Posterior vena cava (tissue), 2 donors: ENCODE measurements at places on chromosomes 5 and 9.

DNA sequence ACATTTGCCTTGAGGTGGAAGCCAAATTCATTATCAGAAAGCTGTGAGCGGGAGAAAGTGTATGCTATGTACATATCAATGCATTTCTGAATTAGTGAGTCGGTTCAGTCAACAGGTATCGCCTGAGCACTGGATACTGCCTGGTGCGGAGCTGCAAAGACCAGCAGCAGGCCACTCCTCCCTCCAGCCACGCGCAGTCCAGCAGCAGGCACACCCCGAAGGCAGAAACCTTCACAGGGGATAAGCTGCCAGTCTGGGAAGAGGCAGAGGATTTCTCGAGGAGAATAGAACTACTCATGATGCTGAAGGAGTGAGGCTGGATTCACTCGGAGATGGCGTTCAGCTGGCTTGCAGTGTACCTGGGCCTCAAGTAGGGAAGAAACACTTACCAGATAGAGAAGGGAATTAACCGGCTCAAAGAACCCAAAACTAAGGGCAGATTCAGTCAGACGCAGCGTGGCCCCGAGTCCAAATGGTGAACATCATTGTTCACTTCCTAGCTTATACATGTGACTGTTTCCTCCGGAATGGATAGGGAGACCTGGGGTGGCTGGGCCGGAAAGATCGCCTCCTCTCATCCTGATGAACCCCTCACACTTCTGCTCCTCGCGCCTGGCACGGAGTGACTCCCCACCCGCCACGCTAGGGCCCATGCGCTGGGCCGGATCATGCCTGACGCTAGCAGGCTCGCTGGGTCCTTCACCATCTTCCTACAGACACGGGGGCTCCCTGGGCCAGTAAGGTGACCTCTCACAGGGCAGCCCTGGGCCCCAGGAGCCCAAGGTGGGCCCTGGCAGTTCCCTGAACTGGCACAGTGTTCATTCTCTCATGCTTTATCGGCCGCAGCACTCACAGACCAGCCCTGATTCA is 78.1 kb upstream of the SPATA31C2 start:
- no peak for DNase-seq

DNA sequence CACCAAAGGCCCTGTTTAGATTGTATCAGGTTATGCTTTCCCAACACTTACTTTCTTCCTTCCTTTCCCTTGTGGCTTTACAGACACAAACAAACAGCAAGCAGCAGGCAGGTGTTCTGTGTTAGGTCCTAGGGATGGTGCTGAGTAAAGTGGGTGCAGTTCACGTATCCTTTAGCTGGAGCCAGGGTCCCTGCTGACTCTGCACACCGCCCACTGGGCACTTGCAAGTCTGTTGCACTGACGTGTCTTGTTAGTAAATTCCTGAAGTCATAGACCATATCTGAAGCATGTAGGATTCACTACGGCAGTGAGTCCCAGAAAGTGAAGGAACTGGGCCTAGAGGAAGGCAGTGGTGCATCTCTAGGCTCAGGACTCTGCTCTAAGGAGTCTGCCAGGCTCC is 96.5 kb downstream of the DAPK1 start:
- DNase-seq, result no peak

GRCh38 chr5:178476531-178476930 is 113.7 kb downstream of the COL23A1 start:
- DNase-seq, result no peak

DNA sequence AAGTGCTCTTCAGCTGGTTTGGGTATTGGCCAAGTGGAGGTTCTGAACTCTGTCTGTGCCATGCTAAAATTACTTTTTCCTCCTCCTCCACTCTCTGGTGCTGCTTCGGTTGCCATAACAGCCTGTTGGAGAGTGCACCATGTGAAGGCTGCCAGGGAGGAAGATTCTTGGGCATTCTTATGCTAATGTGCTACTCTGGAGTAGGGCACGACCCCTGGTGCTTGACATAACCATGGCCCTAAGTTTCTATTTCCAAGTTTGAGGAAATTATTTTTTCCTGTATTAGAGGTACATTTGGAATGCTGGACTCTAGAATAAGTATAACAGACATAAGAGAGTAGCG is 111.6 kb downstream of the ARHGAP26 start:
- DNase-seq, result no peak

DNA sequence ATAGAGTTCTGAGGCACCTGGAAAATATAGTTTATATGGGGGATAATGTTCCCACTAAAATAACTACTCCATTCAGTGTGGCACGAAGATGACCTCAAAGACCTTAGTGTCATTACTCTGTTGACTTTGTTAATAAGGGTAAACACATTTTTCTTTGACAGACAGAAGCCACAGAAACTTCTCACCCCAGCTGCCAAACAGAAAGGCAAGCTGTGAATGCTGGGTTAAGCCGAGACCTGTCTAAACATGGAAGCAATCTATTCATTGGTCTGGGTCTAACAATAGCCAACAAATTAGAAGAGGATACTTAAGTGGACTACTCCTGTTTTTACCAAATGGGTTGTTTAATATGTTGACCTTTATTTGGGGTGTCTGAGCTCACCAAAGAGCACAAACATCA is 171.4 kb downstream of the TLE1 start:
- DNase-seq, result no peak

DNA sequence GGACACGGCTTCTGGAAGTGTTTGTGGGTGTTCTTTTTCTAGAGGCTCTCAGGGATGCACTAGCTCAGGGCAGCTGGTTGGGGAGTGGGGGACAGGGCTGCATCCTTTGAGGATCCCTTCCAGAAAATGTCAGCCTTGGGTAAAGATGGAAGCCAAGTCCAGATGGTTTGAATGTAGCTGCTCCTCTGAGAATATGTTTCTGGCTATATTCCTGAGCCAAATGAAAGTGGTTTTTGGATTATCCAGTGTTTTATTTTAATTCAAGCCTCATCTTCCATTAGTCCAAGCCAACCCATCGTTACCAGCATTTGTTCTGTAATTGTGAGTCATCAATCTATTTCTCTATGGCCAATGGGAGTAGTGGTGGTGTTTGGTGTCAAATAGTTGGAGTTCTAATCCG is 70.4 kb downstream of the SPRY4 start:
- DNase-seq, result no peak

- no peak for DNase-seq
These were observed 32.8 kb upstream of the SUSD3 start for GRCh38 chr9:93025736-93026135.

- DNase-seq, result no peak
These were observed 584.5 kb downstream of the ACTL7B start for GRCh38 chr9:108271236-108271635.

- DNase-seq, result no peak
These were observed 17.3 kb downstream of the USP20 start for GRCh38 chr9:129852579-129852978.

GRCh38 chr5:111353035-111353434 is 128.9 kb downstream of the CAMK4 start:
- no peak for DNase-seq

DNA sequence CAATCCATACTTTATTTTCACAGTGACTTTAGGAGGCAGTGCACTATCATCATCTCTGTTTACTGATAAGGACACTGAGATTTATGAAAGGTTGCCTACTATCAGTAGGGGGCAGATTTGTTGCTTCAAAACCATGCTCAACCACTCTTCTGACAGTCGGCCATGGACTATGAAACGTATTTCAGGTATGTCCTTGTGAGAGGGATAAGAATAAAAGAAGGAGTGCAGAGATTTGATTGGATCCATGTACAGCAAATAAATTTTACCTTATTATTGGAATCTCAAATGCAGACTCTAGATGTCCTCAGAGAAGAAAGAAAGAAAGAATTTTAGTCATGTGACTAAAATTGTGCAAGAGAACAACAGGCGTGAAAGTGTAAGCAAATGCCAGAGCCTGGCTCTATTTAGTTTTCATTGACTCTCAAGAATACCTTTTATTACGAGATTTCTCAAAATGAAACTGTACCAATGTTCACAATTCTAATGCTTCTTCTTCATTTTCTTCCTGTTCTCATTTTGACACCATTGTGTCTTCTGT is 296.6 kb upstream of the RASA1 start:
- DNase-seq, result no peak

- no peak for DNase-seq
These were observed 71.2 kb upstream of the IZUMO3 start for GRCh38 chr9:24616863-24617262.

DNA sequence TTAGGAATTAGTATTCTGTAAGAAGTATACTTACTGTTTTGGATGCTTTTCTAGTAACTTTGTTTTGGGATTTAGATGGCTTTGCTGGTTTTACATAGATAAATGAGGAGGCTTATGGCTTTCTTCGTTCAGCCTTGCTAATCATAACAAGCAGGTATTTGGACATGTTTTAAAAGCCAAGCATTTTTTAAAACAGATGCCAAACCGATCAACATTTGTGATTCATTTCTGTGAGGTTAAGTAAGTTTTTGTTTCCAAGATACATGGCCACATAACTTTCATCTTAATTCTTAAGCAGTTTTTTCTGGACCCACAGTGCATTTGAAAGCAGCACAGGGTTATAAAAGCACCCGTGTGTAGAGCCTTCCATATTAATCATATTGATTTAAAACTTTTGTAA is 21.7 kb downstream of the TARS1 start:
- no peak for DNase-seq

DNA sequence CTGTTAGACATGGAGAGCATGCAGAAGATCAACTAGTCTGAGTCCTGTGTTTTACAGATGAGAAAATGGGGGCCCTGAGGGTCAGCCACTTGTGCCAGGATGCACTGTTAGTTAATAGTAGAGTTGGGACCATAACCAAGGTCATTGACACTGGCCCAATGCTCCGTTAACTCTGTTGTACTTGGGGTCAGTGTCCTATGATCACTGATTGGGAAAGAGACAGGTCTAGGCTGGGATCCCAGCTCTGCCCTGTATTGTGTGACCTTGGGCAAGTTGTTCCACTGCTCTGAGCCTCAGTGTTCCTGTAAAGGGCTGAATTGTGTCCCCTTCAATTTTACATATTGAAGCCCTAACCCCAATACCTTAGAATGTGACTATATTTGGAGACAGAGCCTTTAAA is 70.0 kb downstream of the GDNF start:
- DNase-seq, result no peak
